ENCODE measurements at places on chromosomes 6 and 20.

DNA sequence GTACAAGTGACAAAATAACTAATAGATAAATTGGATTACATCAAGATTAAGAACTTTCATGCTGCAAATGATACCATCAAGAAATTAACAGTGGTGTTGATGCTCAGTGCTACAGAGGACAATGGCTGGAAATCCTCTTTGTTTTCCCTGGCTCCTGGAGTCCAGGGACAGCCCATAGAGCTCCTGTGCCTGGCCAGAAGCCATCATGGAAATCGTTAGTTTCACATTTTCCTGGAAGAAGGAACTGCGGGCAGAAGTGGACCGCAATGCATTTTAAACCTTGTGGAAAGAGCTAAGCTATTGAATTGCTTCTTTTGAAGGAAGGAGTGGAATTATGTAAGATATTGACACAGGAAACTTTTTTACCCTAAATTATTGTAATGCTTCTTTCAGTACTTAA is 276.0 kb downstream of the GJA1 start:
- no peak for DNase-seq

GRCh38 chr6:80170433-80170832 is 64.0 kb downstream of the BCKDHB start:
- DNase-seq: no peak

GRCh38 chr6:85483846-85484245 is 34.0 kb downstream of the NT5E start:
- DNase-seq: no peak

DNA sequence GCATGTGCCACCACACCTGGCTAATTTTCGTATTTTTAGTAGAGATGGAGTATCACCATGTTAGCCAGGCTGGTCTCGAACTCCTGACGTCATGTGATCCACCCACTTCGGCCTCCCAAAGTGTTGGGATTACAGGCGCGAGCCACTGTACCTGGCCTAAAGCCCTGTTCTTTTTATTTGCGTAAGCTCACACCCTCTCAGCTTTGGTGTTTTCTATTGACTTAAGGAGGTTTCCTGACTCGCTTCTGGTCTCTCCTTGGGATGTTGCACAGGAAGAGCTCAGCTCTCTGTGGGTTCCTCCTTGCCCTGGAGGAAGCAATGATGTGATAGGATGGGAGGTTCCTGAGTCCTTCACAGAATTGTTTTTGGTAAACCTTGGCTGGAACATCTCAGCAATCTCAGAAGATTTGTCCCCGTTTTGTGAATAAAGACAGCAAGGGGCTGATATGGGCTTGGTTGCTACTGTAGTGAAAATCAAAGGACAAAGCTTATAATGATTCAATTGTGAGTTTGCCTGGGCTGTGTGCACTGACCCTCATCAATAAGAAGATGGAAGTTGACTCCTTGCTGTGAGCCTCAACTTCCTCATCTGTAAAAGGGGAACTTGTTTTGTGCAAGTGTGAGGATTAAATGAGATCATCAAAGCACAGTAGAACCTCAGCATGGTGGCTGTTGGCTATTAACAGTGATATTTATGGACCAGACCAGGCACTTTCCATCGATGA is 27.0 kb downstream of the TOX2 start:
- DNase-seq: no peak

DNA sequence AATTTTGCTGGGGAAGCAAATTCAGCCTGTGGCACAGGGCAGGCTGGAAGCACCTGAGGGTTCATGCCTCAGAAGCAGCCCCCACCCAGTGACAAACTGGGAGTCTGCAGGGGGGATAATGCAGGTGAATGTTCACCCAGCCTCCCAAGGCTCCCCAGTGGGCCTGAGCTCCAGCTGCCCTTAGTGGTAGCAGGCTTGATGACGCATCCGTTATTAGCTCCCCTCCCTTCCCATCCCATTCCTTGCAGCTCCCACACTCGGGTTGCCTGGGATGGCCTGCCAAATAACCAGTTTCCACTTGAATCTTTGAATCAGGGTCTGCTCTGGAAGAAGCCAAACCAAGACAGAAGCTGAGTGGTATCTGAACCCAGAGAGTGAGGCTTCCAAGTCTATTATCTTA is 15.8 kb downstream of the KCNK15 start:
- no peak for DNase-seq

DNA sequence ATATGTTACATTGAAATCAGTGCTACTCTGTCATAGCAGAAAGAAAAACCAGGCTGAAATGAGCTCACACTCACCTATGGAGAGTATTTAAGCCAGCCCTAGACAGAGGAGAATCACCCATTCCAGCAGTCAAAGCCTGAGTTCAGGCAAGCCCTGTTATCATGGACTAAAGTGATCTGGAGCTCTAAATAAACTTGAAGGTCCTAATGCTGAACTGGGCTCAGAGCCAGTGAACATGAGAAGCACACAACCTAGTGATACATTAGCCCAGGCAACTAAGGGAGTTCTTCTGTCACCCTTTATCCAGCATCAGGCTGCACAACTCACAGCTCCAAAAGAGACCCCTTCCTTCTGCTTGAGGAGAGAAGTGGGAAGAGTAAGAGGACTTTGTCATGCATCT is 425.0 kb downstream of the COL12A1 start:
- no peak for DNase-seq

DNA sequence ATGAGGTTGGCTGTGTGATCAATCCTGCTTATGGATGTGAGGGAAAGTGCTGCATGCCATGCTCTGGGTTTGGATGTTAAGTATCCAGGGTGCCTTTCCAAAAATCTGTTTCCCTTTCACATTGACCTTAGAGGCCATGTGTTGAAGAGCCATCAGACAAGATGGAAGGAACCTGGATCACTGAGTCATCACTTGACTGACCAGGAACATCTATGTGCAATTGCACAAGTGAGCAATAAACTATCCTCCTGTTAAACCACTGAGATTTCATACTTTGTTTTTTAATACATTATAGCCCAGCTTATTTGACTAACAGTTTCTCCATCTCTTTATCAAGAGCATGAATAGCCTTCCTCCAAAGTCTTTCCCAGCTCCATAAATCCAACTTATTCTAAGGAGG is 17.8 kb upstream of the TMEM14A start:
- DNase-seq: no peak

GRCh38 chr6:87668013-87668412 is 34.0 kb downstream of the AKIRIN2 start:
- no peak for DNase-seq

- DNase-seq: no peak
These were observed 322.2 kb downstream of the SOX4 start for GRCh38 chr6:21915707-21916260.

GRCh38 chr6:101404775-101405174 is 11.3 kb downstream of the GRIK2 start:
- DNase-seq: no peak

DNA sequence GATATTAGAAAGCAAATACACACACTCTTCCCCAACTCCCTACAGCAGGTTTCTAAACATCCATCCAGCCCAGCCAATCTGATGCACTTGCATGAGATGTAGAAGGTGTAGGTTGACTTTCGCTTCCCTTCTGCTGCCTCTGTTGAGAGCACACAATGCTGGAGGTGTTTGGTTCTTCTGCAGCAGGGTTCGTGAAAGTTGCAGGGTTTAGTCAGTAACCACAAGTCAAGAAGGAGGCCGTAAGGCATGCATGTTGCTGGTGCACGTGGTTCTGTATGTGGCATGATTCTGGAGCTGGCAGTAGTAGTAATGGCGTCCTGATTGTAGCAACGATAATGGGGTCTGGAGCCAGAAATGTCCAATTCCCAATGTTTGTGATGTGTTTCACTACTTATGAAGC is 53.0 kb downstream of the DEK start:
- no peak for DNase-seq

GRCh38 chr6:9610620-9611415 is 804.1 kb downstream of the TFAP2A start:
- DNase-seq: no peak

DNA sequence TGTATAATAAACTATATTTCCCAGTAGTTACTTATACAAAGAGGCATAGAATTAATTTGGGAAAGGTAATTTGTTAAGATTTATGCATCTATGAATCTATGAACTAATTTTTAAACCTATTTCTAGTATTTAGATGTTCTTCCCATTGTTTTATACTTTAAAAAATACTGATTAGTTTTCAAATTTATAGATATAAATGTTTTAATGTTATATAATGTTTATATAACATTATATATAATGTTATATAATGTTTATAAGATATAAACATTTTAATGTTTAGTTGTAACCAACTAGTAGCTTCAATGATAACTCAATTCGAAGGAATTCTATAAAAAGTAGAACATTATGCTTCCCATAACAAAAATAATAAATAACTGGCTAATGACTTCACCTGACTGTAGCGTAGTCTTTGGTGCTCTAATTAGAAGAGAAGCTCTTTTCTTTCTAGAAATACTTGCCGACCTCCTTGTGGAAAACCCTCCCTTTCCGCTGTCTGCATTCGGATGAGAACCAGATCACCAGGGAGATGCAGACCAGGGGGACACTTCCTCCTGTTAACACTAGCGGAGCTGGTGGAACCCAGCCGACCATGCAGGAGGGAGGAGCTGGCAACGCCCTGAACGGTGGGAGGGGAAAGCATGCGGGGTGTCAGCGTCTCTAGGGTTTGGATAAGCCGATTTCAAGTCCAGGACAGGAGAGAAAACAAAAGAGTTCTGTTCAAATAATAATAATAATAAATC is 158.4 kb downstream of the OR2B2 start:
- peak; percentile 82 for DNase-seq

GRCh38 chr6:137291441-137291840 is 72.3 kb upstream of the IFNGR1 start:
- DNase-seq: no peak

- no peak for DNase-seq
These were observed 31.6 kb upstream of the PXDC1 start for GRCh38 chr6:3782876-3783832.

DNA sequence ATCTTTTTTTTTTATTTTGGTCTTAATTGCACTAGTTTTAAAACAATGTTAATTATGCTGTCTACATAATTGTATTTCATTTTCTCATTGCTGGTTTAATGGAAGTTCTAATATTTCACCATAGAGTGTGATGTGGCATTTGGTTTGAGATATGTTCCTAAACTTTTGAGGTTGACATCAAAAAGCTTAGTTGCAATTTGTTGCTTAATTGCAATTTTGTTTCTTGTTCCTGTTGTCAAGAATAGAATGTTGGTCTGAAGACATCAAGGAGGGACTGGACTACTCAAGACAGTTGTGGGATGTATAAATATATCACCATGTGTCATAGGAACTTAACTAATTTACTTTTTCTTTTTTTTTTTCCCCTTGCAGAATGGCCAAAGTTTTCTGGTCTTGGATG is 12.5 kb downstream of the HSF2 start:
- DNase-seq: no peak

GRCh38 chr6:34472425-34472824 is 6.5 kb downstream of the PACSIN1 start:
- no peak for DNase-seq

GRCh38 chr6:35312076-35312800 is 14.6 kb downstream of the DEF6 start:
- DNase-seq: no peak

GRCh38 chr6:77972334-77972733 is 319.5 kb downstream of the MEI4 start:
- no peak for DNase-seq

GRCh38 chr20:1686151-1686748 is 28.7 kb upstream of the SIRPG start:
- no peak for DNase-seq

- peak; percentile 60 for DNase-seq
These were observed 56.0 kb upstream of the DDR1 start for GRCh38 chr6:30828027-30828962.

DNA sequence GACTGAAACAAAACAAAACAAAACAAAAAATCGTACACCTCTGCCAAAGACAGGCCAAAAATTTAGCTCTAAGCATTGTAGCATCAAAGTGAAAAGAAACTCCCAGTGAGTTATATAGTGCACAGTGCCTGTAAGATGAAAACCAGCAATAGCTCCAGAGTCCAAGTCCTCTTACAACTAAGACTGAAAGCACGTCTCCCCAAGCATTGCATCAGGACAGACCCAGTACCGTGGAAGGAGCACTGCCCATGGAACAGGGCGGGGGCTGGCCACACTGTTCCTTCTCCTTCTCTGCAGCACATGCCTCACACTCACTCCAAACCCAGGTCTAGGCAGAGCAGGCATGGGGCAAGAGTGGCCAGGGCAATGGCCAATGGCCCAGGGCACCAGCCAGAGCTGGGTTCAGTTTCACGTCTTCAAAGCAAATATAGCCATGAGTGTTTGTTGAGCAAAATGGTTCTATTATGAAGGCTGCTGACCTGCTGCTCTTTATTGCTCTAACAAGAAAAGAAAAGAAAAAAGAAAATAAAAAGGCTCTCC is 72.2 kb upstream of the PBOV1 start:
- no peak for DNase-seq

- no peak for DNase-seq
These were observed 1.5 kb downstream of the HM13 start for GRCh38 chr20:31515775-31516107.

DNA sequence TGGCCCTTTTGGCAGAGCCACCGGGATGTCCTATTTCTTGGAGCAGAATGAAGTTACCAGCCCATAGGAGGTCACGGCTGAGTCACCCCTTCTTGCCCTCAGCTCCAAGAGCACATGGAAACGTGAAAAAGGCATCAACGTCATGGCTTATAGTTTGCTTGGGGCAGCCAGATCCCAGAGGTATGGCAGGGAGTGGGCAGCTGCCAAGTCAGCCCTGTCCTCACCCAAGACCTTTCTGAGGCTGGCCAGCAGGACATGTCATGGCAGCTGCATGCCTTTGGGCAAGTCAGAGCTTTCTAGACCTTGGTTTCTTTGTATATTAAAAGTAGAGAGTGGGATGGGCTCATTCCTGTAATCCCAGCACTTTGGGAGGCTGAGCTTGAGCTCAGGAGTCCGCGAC is 8.2 kb upstream of the MDFI start:
- no peak for DNase-seq

DNA sequence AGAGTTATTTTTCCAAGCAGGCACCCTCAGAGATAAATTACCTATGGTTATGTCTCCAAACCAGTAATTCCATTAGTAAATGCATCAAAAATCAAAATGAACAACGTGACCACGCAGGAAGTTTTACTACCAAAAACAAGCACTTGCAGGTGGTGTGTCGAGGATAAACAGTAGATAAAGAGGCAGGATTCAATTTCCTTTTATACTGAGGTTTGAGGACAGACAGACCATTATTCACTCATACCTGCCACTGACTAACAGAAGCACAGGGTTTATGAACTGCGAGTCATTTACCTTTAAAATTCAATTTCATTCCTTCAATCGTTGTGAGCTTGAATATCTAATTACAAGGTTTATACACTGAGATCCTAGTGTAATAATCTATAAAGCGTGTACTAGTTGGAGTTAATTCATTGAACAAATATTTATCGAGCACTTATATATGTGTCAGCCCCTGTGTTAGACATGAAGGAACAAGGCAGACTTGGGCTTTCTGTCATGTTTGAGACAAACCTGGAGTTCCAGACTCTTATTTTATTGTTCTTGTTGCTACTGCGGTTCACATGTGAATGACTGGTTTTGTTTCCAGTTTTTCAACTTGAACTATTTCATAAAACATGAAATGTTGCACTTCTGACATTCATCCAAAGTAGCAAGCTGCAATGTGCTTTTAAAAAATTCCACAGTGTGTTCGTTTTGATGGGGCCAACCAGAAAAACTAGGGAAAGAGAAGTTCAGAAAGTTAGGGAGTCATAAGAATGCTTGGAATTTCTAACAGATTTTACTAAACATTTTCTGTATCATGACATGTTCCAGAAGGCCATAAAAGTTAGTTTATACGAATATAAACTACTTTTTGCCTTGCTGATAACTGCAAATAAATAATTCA is 205.6 kb downstream of the UST start:
- peak; percentile 29 for DNase-seq
